Stomach (tissue), 19 donors: ENCODE measurements at places on chromosomes 7 and 10.

GRCh38 chr7:158291998-158292397, 295.6 kb downstream of the PTPRN2 start:
- no peak for DNase-seq

DNA sequence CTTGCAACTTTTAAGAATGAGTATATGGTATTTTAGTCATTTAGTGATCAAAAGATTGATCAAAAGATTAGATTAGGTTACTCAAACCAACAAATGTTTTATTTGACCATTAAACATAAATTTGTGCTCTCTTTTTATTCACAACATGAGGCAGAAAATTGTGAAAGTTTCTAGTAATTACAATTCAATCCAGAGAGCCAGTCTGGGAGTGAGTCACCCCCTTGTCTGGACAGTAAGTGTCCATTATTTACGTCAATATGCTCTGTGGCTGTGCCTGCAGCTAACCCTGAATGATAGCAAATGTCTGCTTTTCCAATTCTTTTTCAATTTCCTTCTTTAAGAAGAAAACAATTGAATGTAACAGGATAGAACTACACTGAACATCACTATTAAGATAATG, 27.9 kb downstream of the GNG11 start:
- no peak for DNase-seq

- DNase-seq: no peak
Measured at GRCh38 chr7:70298780-70299471, 700.7 kb downstream of the AUTS2 start.

GRCh38 chr7:46606761-46607160, 685.7 kb upstream of the IGFBP3 start:
- DNase-seq: no peak

- DNase-seq: no peak
Measured at GRCh38 chr10:72081210-72081609, 7.1 kb downstream of the SPOCK2 start.

GRCh38 chr10:77710759-77711682, 73.4 kb upstream of the KCNMA1 start:
- DNase-seq: peak; percentile 92
